Activated CD4-positive, CD25-positive, alpha-beta regulatory T cell treated with anti-CD3 and anti-CD28 coated beads, Interleukin-2, amount 50 U/mL, for 72 hours (primary cell): ENCODE measurements at places on chromosomes 12 and 14.

DNA sequence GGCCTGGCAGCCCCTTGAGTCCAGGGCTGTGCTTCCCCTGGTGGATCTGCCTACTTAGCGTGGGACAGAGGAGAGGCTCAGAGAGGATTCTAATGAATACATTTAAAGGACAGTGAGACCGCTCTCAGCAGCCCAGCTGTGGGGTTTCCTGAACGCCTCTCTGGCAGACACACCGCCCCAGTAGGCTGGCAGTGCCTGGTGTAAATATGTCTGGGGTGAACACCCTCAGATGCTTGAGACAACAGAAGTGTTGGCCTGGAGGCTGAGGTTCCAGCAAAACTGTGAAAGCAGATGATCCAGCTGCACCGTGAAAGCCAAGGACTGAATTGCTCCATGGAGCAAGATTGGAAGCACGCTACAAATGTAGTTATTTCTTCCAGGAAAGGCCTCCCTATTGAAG is 55.1 kb downstream of the LRRC74A start:
- no peak for DNase-seq

GRCh38 chr12:47082796-47083621 is 3.2 kb upstream of the AMIGO2 start:
- DNase-seq, result no peak

- no peak for DNase-seq
Observed at GRCh38 chr14:36394593-36394992, 74.2 kb upstream of the MBIP start.

- no peak for DNase-seq
Observed at GRCh38 chr12:130700492-130701401, 15.4 kb downstream of the RIMBP2 start.

GRCh38 chr14:20676072-20676471 is 8.3 kb upstream of the RNASE4 start:
- DNase-seq, result no peak

- no peak for DNase-seq
Observed at GRCh38 chr14:86723254-86723624, 1193.3 kb downstream of the FLRT2 start.

DNA sequence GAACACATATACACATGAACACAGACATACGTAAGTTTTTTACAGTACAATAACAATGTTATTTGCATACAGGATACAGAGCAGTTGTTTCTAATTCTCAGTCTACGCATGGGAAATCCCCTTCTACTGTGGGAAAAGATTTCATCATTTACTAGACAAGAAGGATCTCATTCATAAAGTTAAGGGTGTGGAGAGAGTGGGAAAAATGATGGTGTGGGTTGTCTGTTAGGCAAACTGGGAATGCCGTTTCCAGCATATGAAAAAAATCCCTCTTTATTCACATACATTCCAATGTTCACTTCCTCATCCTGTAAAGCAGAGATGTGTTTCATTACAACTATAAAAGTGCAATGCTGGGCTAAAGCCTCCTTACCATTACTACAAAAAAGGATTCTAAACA is 120.9 kb downstream of the SINHCAF start:
- no peak for DNase-seq

- no peak for DNase-seq
Observed at GRCh38 chr12:490260-490659, 30.5 kb downstream of the B4GALNT3 start.

DNA sequence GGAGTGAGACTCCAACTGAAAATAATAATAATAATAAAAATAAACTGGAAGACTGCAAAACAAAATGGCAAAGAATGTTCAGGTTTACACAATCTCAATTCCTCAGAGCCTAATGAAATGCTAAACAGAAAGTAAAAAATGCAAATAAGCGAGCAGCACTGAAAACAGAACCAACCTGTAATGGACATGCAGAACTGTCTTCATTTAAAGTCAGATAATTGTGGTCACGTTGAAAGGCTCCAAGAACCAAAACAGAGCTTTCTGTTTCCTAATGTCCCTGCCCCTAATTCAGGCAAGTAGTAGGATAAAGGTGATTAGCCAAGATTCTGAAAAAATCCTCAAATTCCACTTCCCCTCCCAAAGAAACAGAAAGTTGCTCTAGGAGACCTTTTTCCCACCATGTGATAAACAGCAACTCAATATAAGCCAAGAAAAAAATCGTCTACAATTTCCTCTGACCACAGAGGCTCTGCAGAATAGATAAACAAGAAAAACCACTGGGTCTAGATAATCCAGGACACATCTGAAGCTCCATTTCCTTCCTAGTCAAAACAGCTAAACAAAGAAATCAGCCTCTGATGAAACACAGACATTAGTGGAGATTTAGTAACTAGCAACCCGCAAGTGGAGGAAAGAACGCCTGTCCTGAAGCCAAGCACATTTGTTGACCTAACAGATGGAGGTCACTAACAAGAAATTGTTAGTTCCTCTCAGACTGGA is 3.0 kb downstream of the MIS18BP1 start:
- DNase-seq, result no peak

DNA sequence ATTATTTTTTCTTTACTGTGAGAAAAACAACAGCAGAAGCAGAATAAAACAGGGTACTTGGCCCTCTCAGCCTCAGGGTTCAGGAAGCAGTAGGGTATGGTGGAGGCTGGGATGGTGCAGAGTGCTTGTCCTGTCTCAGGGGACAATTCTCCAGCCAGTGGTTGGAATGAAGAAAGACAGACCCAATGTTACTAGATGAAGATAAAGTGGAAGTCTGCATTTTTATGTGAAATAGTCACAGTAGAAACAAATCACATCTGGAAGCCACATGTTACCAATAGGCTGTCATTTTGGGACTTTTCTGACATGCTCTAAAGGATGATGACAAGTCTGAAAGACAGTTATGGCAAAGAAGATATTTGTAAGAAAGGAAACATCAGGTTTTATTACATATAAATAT is 32.3 kb downstream of the PROX2 start:
- no peak for DNase-seq

- no peak for DNase-seq
Observed at GRCh38 chr12:71846322-71846940, 6.9 kb downstream of the TBC1D15 start.

DNA sequence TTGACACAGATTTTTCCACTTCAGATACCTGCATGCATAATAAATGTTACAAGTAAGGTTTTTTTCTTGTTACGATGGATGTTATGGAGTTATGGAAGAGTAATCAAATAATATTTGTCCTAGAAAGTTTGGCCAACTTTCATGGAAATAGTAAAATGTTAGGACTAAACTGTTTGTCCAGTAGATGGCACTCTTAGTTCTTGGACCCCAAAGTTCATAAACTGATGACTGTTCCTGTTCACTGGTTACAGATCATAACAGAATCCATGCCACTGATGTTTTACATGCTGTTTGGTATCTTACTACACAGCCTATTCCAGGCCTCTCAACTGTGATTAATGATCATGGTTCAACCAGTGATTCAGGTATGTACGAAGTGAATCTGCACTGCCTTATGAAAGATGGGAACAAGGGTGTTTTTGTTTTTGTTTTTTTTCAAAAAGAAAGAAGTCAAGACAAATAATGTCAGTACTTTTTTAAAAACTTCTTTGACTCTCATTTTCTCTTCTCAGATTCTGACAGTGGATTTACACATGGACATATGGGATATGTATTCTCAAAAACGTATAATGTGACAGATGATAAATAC is 48.8 kb upstream of the SLCO1C1 start:
- DNase-seq, result no peak

DNA sequence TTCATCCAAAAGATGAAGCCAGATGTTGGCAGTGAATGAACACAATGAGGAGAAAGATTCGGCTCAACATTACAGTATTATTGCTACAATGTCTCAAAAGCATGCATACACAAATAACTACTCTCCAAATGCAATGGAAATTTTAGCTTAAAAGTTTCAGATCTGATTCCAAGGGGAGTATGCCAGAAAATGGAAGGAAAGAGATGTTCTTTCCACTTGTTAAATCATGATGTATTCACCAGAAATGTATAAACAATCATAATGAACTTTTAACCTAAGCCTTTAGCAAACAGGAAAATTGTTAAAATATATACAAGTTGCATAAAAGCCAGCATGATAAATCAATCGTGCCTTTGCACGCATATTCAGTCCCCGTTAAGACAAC is 62.1 kb downstream of the SH2B3 start:
- DNase-seq, result no peak

DNA sequence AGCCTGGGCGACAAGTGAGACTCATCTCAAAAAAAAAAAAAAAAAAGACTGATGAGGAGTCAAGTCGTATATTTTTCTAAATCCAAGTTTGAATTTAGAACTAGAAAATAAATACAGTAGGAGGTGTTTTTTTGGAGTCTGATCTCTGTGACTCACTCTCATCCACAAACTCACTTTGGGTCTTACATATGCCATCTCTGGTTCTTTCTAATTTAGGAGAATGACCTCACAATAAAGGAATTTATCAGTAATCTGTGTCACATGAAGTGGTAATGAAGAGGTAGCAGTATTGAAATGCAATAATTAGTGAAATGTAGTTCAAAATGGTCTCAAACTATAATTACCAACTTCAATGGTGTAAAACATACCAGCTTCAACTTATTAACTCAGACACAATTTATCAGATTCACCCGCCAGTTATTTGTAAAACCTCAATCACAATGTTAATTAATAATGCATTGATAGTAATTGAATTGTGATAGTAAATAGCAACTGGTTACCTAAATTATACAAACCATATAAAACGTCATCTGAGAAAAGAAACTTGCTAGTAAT is 4.4 kb upstream of the CFL2 start:
- DNase-seq, result no peak

GRCh38 chr14:53368711-53369201 is 215.6 kb upstream of the DDHD1 start:
- no peak for DNase-seq

DNA sequence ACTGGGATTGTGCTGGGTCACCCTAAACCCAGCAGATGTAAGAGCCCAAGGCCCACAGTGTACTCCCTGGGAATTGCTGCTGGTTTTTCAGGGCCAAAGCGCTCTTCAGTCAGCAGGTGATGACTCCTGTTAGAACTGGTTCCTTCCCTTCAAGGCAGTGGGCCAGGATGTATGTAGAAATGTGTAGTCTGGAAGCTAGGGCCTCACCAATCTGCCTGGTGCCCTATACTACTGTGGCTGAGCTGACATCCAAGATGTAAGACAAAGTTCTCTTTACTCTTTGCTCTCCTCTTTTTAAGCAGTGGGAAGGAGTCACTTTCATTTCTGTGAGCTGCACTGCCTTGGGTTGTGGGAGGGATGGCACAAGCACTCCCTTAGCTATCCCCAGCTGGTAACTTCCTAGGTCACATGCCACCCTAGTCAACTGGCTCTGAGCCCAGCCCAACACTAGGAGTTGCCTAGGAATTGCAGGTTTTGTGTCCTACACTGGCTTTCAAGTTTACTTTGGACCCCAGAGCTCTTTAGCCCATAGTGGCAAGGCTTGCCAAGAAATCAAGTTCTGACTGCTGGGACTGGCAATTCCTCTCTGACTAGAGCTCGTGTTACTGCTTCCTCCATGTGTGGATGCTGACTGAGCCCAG is 249.2 kb downstream of the C12orf50 start:
- no peak for DNase-seq

- no peak for DNase-seq
Observed at GRCh38 chr14:97544571-97544970, 747.4 kb downstream of the VRK1 start.

GRCh38 chr12:54891717-54892478 is 37.6 kb downstream of the MUCL1 start:
- DNase-seq, result no peak

- DNase-seq, result no peak
Observed at GRCh38 chr14:96690713-96691383, 106.3 kb upstream of the VRK1 start.

DNA sequence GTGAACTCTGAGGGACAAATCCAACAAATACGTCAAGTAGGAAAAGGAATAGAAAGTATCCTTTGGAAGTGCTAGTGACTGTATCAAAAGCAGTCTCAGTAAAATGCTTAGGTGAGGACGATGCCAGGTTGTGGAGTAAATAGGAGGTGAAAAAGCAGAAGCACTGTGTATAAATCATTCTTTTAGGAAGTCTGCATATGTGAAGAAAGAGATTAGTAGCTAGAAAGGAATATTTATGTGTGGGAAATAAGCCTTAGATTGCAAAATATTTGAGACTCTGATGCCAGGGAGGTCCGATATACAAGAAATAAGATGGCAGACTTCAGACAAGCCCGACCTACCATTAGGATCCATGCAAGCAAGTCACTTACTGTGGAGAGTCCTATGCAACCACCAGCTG is 7.9 kb downstream of the CEP128 start:
- no peak for DNase-seq

DNA sequence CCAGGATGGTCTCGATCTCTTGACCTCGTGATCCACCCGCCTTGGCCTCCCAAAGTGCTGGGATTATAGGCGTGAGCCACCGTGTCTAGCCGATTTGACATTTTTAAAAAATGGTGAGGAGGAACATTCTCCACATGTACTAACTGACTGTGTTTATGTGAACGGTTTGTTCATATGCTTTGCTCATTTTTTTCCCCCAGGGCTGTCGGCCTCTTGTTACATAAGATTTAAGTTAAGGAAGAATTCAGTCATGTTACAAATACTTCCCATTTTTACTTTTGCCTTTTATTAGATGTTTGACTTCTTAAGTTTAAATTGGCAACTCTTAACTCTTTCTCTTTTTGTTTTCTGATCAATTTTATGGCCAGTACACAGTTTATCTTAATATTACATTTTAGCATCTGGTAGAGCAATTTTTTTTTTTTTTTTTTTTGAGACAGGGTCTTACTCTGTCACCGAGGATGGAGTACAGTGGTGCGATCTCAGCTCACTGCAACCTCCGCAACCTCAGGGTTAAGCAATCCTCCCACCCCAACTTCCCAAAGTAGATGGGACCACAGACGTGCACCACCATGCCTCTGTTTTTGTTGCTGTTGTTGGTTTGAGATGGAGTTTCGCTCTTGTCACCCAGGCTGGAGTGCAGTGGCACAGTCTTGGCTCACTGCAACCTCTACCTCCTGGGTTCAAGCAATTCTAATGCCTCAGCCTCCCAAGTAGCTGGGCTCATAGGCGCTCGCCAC is 9.6 kb downstream of the GNS start:
- no peak for DNase-seq

- DNase-seq, result no peak
Observed at GRCh38 chr12:52749827-52750226, 27.3 kb downstream of the KRT76 start.

DNA sequence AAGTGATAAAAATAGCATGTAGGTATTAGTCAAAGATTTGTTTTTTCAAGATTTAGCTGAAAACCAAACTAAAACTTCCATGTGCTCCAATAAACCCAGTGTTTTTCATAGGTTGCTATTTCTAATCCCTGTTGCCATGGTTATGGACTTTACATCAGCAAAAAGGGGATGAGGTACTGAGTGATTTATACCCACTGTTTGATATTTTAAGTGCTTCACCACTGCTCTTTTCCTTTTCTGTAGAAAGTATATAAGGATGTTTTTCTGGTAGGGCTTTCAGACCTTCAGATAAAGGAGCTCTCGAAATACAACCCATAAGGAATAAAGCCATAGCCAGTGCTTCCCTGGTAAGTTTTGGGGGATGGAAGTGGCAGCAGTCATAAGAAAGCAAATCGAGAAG is at the start of gene OTOGL:
Gene OTOGL, plus strand, starts transcription at position 279 of the 400 bp plus-strand sequence. CDS start 109,895 bp downstream, outside the sequence.
- DNase-seq, result no peak
